Right kidney (tissue), 9 donors: ENCODE measurements at places on chromosomes 1 and 21.

- DNase-seq, result no peak
These were observed 112.9 kb upstream of the IPO9 start for GRCh38 chr1:201715801-201716741.

- DNase-seq, result peak; percentile 77
These were observed 19.2 kb upstream of the CDK18 start for GRCh38 chr1:205484985-205485967.

DNA sequence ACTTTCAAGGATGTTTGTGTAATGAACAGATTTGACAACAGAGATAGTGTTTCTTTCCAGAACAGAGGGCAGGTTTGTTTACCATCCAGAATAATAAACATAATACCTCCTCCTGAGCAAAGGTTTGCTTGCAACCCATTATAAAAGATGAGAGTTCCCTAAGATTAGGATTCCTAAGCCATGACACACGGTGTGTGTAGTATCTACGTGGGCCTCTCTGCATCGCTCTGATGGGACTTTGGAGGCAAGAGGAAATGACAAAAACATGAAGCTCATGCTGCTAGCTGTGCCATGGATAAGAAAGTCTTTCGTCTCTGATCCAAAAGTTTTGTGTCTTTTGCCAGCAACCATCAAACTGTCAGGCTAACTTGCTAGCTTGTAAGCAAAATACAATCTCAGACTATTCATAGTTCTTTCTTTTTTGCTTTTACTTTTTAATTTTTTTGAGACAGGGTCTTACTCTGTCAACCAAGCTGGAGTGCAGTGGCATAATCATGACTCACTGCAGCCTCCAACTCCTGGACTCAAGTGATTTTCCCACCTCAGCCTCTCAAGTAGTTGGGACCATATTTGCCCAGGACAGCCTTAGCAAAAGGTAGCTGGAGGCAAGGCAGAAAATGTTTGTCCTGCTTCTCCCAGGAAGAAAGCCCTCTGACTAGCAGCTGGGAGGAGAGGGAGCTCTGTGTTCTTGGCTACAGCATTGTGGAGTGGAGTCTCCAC is 81.1 kb downstream of the LHX4 start:
- no peak for DNase-seq

GRCh38 chr1:231155808-231156207 is 6.0 kb upstream of the TRIM67 start:
- DNase-seq, result no peak

- DNase-seq, result no peak
These were observed 7.0 kb upstream of the ID3 start for GRCh38 chr1:23566304-23566703.

- DNase-seq, result no peak
These were observed 56.9 kb downstream of the COP1 start for GRCh38 chr1:176149939-176150807.

DNA sequence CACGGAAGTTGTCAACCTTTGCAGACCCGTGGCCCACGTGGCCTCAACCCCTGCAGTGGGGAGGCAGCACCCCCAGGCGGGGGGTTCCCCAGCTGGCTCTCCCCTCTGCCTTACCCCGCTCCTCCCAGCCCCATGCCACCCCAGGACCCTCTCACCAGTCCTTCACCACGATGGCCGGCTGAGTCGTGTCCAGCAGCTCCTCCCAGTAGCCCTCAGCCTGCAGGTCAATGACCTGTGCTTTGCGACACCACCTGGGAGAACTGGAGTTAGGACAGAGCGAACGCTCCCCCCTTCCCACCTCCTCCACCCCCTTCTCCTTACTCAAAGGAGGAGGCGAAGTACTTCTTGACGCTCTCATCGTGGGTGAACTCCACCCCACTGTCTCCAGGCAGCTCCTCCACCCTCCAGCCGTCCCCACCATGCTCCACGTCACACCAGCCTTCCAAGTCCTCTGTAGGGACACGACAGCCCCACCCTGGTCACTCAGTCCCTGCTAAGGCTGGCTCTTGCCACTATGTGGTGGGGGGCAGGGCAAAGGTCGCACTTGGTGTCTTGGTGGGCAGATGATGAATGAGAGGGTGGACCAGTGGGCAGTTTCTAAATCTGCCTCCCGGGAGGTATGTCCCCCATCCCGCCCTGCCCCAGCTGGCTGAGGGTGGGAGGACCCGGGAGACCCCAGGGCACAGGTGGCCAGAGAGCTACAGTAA is 4.5 kb downstream of the FBXO2 start:
- no peak for DNase-seq

- no peak for DNase-seq
These were observed 789.2 kb upstream of the RGS18 start for GRCh38 chr1:191368891-191369654.

DNA sequence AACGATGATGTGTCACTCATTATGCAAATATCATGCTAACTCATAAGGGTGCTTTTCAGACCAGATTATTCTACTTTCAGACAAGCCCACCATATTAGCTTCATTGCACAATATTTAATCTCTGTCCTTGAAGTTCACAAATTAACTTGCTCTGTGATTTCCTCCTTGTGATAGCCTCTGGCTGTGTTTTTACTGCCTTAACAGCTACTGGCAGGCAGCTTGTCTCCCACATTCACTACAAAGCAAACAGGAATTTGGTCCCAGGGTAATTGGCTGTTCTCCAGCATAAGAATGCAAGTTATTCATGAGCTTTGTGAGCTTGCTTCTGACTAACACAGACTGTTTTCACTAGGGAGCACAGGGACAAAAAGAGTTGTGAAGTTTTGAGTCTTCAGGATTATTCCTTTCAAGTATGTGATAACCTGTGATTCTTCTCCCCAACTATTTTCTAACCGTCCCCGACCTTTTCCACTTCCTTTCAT is 87.9 kb upstream of the HMCN1 start:
- DNase-seq, result peak; percentile 44

- no peak for DNase-seq
These were observed 69.9 kb downstream of the TNFSF4 start for GRCh38 chr1:173137107-173137706.

DNA sequence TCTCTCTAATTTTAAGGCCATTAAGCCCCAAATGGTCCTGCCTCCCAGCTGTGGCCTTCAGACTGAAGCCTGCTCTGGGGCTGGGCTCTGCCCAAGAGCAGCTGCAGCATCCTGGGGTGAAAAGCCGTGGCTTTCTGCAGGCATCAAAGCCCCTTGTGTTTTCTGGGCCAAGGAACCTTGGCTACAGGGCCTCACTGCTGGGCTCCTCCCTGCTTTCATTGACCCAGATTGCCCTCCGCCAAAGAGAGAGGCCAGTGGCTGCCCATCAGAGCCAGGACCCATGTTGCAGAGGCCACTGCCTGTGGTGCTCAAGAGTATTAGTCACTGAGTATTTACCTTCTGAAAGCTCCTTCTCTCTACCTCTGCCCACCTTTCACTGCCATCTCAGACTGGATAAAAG is 1.6 kb downstream of the ZNF648 start:
- no peak for DNase-seq

GRCh38 chr1:227560393-227561173 is 2.8 kb upstream of the ZNF678 start:
- peak; percentile 62 for DNase-seq

DNA sequence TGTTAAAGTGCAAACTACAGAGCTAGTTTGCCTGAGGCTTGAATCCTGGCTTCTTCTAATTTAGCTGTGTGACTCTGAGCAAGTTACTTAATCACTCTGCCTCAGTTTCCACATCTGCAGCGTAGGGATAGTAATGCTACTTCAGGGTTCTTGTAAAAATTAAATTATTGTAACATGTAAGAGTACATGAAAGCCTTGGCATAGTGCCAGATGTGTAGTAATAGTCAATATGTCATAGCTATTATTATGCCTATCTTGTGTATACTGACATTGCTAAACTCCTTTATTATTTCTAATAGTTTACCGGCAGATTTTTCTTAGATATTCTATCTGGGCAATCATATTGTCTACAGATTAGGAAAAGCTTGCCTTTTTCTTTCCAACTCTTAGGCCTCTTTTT is 6.8 kb upstream of the TADA1 start:
- DNase-seq, result no peak

- no peak for DNase-seq
These were observed 174.4 kb downstream of the PGBD5 start for GRCh38 chr1:230251644-230252191.

DNA sequence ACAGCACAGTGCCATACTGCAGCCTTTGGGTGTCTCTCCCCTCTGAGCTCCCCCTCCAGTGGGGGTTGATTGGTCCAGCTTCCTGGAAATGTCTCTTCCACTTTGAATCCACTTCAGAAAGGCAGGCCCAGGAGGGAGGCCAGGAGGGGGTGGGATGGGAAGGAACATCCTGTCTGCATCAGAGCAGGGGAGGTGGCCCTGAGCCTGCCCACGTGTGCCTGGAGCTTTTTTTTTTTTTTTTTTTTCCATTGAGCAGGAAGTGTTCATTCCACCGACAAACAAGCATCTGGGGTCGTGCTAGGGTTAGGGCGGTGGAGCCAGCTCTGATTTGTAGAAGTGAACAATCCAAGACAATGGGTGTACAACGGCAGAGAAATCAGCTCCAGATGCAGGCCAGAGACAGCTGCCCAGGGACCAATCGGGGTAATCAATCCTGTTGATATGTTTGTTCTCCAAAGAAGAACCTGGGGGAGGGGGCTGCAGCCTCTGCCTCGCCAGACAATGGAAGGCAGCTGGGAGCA is 93.3 kb downstream of the SSBP3 start:
- DNase-seq, result no peak

DNA sequence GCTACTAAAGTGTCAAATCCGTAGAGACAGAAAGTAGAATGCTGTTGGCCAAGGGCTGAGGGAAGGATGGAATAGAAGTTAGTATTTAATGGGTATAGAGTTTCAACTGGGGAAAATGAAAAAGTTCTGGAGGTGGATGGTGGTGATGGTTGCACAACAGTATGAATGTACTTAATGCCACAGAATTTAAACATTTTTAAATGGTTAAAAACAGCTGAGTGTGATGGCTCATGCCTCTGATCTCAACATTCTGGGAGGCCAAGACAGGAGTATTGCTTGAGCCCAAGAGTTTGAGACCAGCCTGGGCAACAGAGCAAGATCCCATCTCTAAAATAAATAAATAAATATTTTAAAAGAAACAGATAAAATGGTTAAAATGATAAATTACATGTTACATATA is 44.5 kb downstream of the PIK3R3 start:
- no peak for DNase-seq

DNA sequence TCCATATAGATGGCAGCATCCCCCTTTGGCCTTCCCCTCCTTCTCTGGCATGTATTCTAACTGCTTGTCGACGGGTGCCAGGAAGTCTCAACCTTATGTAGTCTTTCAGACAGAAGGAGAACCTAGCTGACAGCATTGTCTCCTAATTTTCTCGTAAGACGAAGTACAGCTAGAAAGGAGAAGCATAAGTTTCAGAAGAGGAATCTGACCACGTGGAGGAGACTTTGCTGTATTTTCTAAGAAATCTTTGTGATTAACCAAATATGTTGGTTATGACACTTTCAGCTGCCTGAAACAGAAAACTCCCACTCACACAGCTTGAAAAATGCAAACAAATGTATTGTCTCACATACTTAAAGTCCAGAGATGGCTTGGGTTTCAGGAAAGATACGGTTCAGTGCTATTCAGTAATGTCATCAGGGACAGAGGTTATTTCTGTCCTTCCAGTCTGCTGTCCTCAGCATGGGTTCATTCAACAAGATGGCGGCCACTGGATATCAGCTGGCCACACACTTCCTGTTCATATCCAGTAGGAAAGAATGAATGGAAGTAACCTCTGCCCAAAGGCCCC is 109.5 kb upstream of the ZNF648 start:
- DNase-seq, result no peak

GRCh38 chr1:24257373-24257772 is 61.8 kb upstream of the GRHL3 start:
- no peak for DNase-seq

GRCh38 chr21:46153247-46154154 is 1.9 kb downstream of the FTCD start:
- DNase-seq, result peak; percentile 73

- DNase-seq, result no peak
These were observed 65.7 kb upstream of the CACHD1 start for GRCh38 chr1:64404202-64404601.

DNA sequence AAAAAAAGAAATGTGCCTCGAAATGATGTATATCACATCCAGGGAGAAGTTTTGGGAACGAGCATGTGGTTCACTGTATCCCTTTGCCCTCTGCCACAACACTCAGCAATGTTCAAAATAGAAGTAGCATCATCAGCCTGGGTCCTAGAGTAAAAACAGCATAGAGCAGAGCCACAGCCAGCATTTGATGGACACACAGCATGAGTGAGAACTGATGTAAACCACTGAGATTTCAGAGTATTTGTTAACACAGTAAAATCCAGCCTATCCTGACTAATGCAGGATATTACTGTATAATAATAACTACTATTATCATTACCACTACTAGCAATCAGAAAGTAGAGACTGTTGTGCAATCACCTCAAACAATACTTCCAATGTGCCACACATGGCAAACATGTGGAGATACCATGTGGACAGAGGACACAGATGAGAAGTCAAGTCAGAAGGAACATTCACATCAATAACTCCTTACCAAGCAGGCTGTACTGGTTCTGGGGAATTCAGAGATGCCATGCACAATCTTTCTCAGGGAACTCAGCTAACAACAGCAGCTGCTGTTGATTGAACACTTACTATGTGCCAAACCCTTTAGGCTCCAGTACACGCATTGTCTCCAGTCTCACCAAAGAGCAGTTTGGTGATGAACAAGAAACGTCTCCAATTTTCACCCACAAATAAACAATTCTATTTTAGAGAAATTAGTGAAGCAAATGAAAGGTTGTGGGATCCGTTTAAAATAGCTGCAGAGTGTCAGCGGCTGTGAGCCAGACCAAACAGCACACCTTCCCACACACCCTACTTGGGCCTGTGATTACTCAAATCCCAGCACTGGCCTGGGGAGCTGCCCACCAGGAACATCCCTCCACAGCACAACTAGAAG is 16.6 kb upstream of the GFI1 start:
- DNase-seq, result no peak

DNA sequence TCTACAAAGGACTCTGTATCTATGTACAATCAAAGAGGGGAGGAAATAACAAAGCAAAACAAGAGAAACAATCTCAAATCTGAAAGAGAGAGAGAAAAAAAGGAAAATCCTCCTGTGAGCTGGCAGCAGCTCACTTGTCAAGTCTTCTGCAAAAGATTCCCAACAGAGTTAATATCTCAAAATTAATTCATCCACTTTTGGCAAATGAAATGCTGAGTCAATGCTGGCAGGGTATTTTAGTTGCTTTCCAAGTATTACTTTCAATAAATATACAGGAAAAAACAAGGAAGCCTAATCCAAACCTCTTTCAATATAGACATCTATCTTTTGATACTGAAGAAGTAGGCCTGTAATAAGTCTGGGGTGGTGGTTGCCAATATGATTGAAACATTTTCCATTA is 613.9 kb upstream of the NEGR1 start:
- no peak for DNase-seq
